Stimulated activated CD8-positive, alpha-beta memory T cell treated with anti-CD3 and anti-CD28 coated beads, Interleukin-7, amount 100 ng/mL, for 48 hours (primary cell): ENCODE measurements at places on chromosomes 16 and 17.

DNA sequence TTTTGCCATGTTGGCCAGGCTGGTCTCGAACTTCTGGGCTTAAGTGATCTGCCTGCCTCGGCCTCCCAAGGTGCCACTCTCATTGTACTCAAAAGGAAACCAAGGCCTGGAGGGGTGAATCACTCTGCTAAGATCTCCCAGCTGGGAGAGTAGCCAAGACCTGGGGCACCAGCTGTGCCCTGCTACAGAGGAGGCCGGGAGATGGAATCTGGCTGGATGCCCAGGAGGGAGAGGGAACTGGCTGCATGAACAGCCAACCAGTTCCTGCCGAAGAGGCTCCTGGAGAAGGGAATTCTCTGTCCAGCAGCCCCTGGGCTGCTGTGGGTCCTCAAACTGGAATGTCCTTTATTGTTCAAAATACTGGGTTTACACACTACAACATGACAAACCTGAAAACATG, 238.7 kb upstream of the CIBAR2 start:
- no peak for DNase-seq

GRCh38 chr17:330993-331701, 21.5 kb downstream of the RPH3AL start:
- DNase-seq = no peak

DNA sequence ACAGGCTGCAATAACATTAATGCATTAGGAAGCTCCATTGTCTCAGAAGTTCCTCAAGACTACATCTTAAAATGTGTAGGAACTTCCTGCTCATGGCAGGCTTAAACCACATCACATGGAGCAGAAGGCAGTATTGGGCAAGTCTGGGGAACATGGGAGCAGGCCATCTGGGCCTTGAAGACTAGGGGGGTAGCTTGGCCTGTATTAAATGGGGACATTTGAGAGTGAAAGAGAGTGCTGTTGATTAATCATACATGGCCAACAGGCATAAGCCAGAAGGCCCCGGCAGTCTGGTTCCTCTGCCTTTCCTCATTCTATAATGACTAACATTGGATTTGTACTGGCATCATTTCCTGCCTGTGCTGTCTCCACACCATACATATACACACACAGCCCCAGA, 25.2 kb upstream of the SLC5A11 start:
- DNase-seq = no peak

GRCh38 chr17:45326626-45327025, 9.8 kb upstream of the MAP3K14 start:
- DNase-seq = no peak

DNA sequence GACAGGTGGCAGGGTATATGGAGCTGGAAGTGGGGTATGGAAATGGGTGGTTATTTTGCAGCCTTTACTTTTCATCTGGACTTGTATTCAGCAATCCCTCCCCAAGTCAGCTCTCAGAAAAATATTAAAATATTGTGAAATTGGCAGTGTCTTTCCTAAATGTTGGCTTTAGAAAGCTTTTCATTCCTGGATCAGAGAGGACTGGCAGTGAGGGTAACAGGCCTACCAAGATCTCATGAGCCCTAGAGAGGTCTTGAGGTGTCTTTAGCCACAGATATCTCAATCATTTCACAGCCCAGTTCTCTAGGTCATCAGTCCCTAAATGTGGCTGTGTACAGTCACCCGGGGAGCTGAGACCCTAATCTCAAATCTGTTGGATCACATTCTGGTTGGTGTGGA, 22.5 kb downstream of the SLC7A6OS start:
- DNase-seq = no peak

GRCh38 chr17:57011491-57012015, 33.6 kb downstream of the SCPEP1 start:
- DNase-seq = no peak

DNA sequence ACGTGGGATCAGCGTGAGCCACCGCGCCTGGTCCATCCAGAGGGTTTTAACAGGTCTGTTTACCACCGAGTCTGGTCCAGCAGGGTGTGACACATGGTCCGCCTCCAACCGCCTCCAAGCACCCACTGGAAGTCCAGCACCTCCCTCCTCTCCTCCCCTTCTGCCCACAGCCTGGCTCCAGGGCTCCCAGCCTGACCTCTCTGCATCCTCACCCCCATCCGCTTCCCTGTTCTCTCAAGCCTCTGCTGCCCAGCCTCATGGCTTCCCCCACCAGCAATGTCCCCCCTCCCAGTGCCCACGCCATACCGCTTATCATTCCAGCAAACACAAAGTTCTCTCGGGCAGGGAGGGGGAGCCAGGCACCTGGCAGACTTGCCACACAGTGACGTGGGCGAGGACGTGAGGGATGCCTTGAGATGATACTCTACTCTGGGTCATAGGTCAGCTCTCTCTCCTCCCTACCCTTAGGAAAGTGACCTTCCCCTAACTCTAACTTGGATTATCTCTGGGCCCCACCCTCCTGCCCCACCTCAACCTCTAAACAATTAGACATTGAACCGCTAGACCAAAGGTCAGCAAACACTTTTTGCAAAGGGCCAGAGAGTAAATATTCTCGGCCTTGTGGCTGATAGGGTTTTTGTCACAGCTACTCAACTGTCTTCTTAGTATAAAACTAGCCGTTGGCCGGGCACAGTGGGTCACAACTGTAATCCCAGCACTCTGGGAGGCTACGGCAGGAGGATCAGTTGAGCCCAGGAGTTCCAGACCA, 23.1 kb downstream of the CDC42EP4 start:
- no peak for DNase-seq

GRCh38 chr17:43577664-43578403, 31.7 kb upstream of the ETV4 start:
- no peak for DNase-seq
